ENCODE measurements at places on chromosomes 7 and 10.

- no peak for DNase-seq
Observed at GRCh38 chr10:112026438-112026837, 157.1 kb downstream of the GPAM start.

DNA sequence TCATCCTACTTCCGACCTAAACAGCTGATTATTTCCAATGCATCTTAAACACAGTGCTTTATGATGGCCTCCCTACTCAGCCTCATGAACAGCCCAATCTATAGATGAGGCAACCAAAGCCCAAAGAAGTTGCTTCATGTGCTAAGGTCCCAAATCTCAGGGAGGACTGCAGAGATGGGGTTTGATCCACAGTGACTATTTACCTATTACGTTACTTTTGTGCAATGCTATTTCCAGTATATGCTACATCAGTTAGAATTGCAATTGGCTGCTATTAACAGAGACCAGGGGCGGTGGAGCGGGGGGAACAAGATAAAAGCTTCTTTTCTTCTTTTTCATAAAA, 153.0 kb upstream of the TNS3 start:
- DNase-seq: no peak

DNA sequence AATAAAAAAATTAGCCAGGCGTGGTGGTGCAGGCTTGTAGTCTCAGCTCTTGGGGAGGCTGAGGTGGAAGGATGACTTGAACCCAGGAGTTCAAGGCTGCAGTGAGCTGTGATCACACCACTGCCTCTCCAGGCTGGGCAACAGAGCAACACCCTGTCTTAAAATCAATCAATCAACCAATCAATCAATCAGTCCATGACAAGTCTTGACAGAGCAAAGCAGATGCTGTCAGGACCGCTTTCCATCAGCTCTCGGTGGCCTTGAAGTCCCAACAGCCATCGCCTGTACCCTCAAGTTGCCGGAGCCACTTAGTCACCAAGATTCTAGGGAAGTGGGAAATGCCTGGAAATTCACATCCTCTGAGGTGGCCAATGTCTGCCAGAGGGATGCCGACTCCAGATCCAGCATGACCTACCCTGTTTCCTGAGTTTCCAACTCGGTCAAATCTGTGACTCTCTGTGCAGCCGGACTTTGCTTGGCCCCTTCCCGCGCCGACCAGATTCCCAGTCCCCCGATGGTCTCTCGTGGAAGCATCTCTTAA, 871 bp upstream of the CCL24 start:
- DNase-seq: no peak

GRCh38 chr10:85786401-85786899, 580.1 kb downstream of the GRID1 start:
- no peak for DNase-seq

GRCh38 chr10:100709146-100710082, 36.0 kb upstream of the PAX2 start:
- no peak for DNase-seq

DNA sequence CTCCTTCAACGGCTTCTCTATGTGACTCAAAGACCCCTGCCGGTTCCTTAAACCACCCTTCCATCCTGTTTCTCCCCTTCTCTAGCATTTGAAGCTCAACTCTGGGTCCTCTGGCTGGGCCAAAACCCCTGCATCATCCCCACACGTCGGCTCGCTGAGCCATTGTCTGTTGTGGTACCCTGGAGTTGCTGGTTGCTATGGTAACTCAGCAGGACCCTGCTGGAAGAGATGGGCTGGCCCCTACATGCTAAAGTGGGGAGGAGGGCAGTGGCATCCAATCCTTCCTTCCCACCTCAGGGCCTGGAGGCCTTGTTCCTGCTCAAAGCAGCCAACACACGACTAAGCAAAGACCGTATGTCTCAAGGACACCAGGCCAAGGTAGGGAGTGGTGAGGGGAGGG, 452.5 kb downstream of the PLXNA4 start:
- DNase-seq: no peak

DNA sequence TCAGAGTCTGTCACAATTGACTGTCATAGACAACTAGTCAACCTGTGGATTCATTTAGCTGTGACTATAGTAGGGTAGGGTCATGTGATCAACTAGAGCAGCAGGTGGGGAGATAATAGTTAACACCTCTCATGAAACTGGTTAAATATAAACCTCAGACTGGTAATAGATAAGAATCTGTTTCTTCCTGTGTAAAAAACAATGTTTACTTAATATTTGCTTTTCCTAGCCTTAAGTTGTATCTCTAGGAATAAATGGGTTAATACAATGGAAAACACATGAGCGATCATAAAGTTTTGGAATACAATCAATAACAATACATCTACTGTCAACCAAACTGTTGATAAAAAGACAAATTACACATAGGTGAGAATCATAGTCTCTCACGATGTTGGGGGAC, 43.4 kb upstream of the ITGB8 start:
- DNase-seq: no peak

GRCh38 chr7:94972296-94972695, 64.9 kb downstream of the PPP1R9A start:
- no peak for DNase-seq

GRCh38 chr7:4861227-4861626, 603 bp downstream of the PAPOLB start:
- no peak for DNase-seq

GRCh38 chr7:38321515-38321944, 48.1 kb upstream of the TARP start:
- no peak for DNase-seq
